Substantia nigra (tissue), 51 donors: ENCODE measurements at places on chromosomes 5 and 9.

- no peak for DNase-seq
These were observed 63.6 kb upstream of the UBAC1 start for GRCh38 chr9:136024696-136025316.

DNA sequence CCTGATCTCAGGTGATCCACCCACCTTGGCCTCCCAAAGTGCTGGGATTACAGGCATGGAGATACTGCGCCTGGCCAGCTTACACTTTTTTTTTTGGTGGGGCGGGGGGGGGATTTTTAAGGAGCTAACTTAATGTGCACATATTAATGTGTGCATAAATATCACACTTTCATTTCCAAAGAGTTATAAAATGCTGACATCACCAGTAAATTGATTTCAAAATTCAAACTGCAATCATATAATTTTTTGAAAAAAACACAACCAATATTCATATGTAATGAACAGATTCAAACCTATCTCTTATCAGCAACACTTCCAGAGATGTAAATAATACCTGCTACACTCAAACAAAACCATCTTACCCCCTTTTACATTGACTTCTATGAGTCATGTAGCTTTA, 1006.6 kb upstream of the DMAC1 start:
- DNase-seq = no peak

DNA sequence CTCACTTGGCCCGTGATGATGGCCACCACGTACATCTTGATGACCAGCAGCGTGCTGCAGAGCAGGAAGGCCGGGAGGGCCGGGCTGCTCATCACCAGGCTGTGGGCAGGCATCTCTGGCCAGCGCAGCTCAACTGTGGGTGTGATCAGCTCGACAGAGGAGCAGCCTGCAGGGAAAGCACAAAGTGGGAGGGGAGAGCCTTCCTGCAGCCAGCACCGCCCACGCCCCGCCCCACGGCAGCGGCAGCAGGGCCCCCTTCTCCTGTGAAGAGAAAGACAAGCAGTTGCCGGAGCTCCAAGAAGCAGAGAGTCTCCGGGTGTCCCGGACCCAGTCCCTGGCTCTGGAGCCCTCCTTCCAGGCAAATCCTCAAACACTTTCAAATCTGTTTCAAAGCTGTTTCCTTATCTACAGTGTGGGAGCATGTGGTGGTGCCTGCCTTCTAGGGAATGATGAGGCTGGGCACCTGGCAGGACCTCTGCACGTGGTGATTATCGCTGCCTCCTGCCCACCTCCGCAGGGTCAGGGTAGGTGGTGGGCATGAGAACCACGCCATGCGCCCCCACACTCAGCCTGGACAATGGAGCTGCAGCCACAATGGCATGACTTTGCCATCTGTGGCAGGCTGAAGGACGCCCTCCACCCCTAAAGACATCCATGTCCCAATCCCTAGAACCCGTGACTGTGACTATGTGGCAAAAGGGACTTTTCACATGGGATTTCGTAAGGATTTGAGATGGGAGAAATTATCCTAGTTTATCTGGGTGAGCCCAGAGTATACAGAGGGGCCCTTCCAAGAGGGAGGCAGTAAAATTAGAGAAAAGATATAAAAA, at the start of gene PTGES:
PTGES (minus strand) TSS at position 143 of the 830 bp plus-strand sequence; CDS start at position 113, 30 bp downstream.
- peak; percentile 5 for DNase-seq

- no peak for DNase-seq
These were observed 624.2 kb downstream of the MTRR start for GRCh38 chr5:8493176-8493575.

DNA sequence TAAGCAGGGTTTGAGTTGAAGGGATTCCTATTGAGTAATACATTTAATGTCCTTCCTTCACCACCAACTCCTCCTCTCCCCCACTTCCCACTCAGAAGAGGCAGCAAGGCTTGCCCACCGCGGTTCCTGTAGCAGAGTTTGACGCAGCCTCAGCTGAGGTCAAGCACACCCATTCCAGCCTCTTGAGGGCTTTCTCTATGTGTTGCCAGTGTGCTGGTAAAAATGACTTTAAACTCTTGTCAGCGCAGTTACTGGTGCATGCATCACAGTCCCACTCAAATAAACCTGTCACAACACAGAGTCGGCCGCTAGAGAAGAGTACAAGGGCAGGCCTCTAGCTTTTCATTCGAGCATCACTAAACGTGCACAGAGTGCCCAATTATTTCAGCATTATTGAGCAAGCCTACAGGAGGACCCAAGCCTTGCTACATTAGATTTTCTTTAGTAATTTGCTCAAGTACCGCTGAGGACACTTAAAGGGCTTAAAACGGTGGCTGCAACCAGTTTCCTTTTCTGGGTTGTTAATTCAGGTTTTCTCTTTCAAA, 79.6 kb downstream of the TLE4 start:
- no peak for DNase-seq

GRCh38 chr9:123164285-123164684, 104.1 kb downstream of the STRBP start:
- DNase-seq = no peak

- DNase-seq = no peak
These were observed 203.6 kb downstream of the PIK3R1 start for GRCh38 chr5:68419081-68419636.

- DNase-seq = no peak
These were observed 895.9 kb downstream of the TLE4 start for GRCh38 chr9:80467632-80468031.

DNA sequence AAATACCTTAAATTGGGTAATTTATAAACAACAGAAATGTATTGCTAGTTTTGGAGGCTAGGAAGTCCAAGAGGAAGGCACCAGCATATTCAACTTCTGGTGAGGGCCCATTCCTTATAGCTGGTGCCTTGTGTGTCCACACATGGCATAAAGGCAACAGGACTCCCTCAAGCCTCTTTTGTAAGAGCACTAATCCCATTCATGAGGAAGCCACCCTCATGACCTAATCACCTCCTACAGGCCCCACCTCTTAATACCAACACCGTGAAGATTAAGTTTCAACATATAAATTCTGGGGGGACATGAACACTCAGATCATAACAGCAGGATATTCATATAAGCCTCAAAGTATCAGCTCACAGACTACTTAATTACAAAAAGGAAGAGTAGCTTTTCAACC, 4.0 kb upstream of the PLAC8L1 start:
- DNase-seq = no peak

DNA sequence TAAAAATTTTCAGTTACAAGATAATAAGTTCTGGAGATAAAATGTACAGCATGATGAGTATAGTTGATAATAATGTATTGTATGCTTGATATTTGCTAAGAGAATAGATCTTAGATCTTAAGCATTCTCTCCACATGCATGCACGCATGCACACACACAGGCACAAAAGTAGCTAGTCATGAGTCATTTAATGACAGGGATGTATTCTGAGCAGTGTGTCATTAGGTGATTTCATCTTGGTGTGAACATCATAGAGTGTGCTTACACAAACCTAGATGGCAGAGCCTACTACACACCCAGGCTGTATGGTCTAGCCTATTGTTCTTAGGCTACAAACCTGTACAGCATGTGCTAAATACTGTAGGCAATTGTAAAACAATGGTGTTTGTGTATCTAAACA, 124.2 kb downstream of the PTTG1 start:
- DNase-seq = no peak

GRCh38 chr9:107358986-107359385, 75.9 kb downstream of the RAD23B start:
- no peak for DNase-seq

- no peak for DNase-seq
These were observed 24.6 kb downstream of the NR2F1 start for GRCh38 chr5:93607367-93608258.

DNA sequence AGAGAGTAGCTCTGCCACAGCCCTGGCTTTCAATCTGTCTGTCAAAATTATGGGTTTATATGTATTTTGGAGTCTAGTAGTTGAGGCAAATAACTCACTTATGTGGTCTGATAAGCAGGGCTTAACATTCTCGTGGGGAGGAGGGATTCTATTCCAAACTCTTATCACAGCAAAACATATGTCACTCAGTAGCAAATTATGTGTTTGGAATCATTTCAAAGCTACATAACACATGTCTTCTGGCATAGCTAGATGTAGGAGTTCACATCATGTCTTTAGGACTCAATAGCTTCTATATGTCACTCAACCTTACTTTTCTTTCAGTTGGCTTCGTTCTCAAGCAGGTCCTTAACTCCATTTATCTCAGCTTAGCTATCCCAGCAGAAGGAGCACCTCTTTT, 144.5 kb upstream of the SEMA6A start:
- DNase-seq = no peak

- DNase-seq = no peak
These were observed 472.0 kb upstream of the WWC1 start for GRCh38 chr5:167819406-167819805.

GRCh38 chr9:14836885-14837284, 73.3 kb downstream of the FREM1 start:
- no peak for DNase-seq

GRCh38 chr9:91089405-91090129, 272.2 kb downstream of the AUH start:
- peak; percentile 6 for DNase-seq

- no peak for DNase-seq
These were observed 17.4 kb downstream of the ANKS6 start for GRCh38 chr9:98778711-98779530.

DNA sequence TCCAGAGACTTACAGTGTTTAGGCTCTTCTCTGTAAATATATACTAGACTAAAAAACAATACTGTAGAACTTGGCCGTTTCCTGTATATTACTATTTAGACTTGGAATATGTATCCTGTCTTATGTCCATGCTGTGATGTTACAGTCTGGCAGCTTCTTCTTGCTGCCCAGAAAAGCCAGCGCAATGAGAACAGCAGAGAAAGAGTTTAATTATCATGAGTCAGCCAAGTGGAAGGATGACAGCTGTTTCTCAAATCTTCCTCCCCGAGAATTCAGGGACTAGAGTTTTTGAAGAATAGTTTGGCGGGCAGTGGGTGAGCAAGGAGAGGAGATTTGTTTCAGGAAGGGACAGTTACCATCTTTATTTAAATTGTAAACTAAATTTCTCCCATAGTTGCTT, 37.5 kb downstream of the NAA35 start:
- no peak for DNase-seq

DNA sequence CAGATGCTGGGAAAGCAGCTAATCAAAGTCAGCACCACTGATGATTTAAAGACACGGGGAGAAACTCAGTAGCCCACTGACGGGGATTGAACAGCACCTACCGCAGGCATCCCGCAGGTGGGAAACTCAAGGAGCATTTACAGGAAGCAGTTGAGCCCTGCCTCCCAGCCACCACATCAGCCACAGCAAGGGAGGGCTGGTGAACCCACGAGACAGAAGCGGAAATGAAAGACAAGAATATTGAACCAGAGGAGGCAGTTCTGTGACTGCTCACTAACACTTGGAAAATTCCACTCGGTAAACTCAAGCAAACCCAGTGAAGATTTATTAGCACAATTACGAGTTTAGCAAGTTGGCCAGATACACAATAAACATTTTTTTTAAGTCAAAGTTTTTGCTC, 10.6 kb upstream of the FAM163B start:
- DNase-seq = no peak

GRCh38 chr9:131839281-131840084, 99.6 kb upstream of the RAPGEF1 start:
- DNase-seq = no peak

DNA sequence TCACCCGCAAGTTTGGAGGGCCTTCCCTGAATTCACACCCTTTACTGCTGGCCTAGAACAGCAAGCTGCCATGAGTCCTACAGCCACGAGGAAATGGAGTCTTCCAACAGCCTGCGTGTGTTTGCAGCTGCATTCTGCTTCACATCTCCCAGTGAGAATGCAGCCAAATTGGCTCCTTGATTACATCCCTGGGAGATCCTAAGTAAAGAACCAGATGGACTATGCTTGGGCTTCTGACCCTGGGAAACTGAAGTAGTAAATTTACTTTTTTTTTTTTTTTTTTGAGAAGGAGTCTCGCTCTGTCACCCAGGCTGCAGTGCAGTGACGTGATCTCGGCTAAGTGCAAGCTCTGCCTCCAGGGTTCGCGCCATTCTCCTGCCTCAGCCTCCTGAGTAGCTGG, 617.0 kb upstream of the CDH18 start:
- no peak for DNase-seq

DNA sequence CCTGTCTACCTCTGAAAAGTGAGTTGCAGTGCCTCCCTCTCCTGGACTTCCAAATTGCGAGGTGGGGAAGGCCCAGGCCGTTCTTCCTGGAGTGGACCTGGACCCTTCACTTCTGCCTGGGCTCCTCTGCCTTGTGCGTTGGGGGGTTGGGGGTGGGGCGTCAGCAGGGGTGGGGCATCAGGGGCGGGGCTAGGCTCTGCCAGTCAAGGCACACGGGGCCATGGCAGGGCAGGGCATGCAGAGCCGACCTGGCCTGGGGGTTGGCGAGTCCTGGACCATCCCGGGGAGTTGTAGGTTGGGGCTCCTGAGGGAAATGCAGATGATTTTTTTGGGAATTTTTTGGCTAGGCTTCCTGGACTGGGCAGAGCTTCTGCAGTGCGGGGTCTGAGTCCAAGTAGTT, 87.1 kb downstream of the EHMT1 start:
- no peak for DNase-seq

DNA sequence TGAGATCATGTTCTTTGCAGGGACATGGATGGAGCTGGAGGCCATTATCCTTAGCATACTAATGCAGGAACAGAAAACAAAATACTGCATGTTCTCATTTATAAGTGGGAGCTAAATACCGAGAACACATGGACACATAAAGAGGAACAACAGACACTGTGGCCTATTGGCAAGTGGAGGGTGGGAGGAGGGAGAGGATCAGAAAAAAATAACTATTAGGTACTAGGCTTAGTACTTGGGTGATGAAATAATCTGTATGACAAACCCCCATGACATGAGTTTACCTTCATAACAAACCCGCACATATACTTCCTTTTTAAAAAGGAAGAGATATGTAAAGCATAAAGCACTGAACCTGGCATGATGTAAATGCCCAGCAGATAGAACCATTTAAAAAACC, 99.0 kb downstream of the MEGF10 start:
- no peak for DNase-seq

DNA sequence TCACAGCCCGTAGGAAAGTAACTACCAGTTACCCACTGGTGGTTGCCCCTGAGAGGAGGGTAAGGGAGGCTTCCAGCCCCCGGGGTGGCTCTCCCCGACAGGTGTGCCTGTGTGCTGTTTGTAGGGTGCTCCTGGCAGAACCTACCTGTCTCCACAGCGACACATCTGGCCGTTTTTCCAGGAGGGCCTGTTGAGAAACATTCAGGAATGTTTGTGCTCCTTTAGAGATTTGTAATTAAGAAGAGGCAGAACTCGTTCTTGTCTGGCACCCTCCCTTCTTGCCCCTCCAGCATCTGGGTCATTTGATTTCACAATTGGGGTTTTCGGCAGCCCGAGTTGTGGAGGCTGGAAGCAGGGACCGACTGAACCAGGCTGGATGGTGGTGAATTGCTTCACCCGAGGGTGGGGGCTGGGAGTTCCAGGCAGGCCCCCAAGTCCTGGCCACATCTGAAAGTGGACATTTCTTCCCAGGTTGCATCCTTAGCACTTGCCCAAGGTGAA, 74.2 kb downstream of the WWC1 start:
- no peak for DNase-seq

DNA sequence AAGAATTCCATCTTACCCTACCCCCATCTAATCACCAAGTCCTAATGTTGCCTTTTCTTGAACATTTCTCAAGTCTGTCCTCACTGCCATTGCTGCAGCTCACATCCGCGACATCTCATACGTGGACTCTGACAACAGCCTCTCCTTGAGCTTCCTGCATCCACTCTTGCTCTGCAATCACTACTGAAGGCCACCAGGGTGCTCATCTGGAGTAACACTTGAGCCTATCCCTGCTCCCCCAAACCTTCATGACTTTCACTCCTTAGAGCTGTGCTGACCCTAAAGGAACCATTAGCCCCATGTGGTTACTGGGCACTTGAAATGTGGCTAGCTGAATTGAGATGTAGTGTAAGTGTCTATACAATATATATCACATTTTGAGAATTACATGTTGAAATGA, 46.4 kb upstream of the CTXN3 start:
- no peak for DNase-seq
